ENCODE measurements at places on chromosomes 4 and X.

DNA sequence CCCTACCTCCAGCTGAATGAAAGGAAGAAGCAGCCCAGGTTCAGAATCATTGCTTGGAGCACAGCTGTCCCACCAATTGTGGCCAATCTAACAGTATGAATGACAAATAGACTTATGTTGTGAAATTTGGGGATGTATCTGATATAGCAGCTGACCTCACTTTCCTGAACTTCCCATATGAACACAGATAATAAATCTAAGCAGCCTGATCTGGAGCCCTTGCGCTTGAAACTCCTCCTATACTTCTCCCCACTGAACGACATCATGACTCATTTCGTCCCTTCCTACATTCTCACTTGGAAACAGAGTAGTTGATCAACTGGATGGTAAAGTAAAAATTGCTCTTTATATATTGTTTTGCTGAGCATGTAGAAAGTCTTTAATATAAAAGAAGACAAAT, 24.2 kb upstream of the AMELX start:
- DNase-seq: no peak

DNA sequence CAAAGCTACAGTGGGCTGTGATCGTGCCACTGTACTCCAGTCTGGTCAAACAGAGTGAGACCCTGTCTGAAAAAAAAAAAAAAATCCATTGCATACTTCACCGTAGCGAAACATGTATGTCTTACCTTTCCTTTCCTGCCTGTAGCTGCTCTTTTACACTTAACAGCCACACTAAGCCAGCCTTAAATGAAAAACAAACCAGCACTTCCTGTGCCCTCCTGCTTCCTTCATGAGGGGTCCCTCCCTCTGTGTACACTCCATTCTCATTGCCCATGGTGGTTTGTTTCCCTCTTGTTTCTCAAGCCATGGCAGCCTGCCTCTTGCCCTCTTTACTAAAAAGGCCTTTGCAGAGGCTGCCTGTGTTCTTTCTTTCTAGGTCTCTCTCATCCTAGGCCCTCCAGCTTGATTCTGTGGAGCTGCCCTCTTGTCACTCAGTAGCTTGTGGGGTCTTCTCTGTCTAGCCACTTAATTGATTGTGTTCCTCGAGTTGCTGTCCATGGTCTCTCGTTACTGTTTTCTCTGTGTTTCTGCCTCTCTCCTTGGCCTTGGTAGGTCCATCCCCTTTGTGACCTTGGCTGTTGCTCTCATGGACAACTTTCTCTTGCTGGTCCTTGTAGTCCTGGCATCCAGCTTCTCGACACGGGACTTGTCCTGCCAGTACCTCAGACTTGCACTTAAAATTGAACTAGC, 52.1 kb upstream of the MSANTD1 start:
- DNase-seq: no peak

- DNase-seq: no peak
Observed at GRCh38 chr4:67575232-67576058, 16.9 kb downstream of the STAP1 start.

DNA sequence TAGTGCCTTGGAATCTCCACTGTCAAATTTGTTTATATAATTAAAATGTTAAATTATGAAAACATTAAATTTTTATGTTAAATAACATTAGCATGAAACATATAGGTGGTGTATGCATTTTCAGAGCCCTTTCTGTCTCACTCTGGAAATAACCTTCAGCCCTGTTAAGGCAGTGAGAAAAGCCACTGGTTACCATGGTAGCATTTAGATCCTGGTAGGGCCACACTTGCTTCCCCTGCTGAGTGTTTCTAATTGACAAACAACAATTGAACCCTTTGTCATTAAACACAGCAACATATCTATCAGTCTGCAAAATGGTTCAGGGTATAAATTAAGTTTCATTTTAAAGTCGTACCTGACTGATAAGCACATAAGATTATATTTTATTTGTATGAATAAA, 63.5 kb downstream of the PDK3 start:
- DNase-seq: no peak

DNA sequence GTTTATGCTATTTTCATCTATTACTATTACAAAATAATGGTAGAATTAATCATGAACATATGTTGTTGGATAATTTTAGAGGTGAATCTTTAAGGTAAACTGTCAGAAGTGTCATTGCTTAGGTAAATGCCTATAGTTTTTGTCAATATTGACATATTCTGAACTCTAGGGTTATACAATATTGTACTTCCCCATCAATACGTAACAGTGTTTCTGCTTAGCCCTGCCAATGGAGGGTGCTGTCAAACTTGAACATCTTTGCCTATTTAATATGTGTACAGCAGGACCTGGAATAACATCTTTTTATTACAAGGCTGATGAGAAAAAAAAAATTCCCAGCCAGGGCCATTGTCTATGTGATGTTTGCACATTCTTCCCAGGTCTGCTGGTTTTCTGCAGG, 40.8 kb downstream of the ARHGAP24 start:
- DNase-seq: no peak

GRCh38 chr4:154425514-154425913, 66.1 kb downstream of the DCHS2 start:
- DNase-seq: no peak

Measured in activated naive CD4-positive, alpha-beta T cell treated with anti-CD3 and anti-CD28 coated beads, Interleukin-2, amount 50 U/mL, for 16 hours (primary cell).